HCT116 (cell line): ENCODE measurements at places on chromosomes 4 and X. TPM values are rescaled to one million over a fixed set of nuclear protein-coding genes. Genes with fewer than 3 reads are reported as not detected.
A peak's percentile ranks its signal among the peaks of the same experiment; 100 is the strongest.

- no peak for DNase-seq
- H3K27me3 ChIP-seq = no peaks in the 10 kb centered on the region
- H3K36me3 ChIP-seq = no peaks in the 10 kb centered on the region
- no peak overlapping the region for H3K27ac ChIP-seq
- no peak overlapping the region for H3K4me3 ChIP-seq
- no peaks in the 10 kb centered on the region for H3K4me1 ChIP-seq
Observed at GRCh38 chr4:3302786-3303564, 10.2 kb downstream of the RGS12 start.

- no peaks in the 10 kb centered on the region for H3K27me3 ChIP-seq
- no peak overlapping the region for H3K4me3 ChIP-seq
Observed at GRCh38 chrX:128309311-128309710, 257.1 kb upstream of the ACTRT1 start.

Gene DGAT2L6
- total RNA-seq = not detected

GRCh38 chr4:165716472-165716871 lies 156.6 kb upstream of the TLL1 start:
- H3K4me1 ChIP-seq = no peaks in the 10 kb centered on the region
- no peaks in the 10 kb centered on the region for H3K36me3 ChIP-seq
- H3K27ac ChIP-seq = no peak overlapping the region
- no peak overlapping the region for H3K4me3 ChIP-seq
- no peak for DNase-seq

DNA sequence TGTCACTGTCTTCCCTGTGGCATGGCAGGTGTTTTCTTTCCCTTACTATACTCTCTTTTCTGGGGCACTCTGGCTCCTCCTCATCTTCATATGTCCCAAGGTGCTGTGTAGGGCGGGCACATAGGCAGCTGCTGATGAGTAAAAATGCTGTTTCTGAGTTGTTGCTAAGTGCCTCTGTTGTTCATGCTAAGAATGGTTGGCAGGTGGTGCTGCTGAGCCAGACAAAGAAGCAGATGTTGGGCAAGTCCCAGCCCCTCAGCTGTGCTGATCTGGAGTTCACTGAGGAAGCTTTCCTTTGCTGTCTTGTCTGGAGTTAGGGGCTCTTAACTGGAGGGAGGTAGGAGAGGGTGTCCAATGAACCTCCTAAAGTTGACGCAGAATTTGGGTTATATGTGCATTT lies 40.6 kb downstream of the HADH start:
- no peak overlapping the region for H3K4me3 ChIP-seq
- H3K27me3 ChIP-seq = no peaks in the 10 kb centered on the region
- H3K36me3 ChIP-seq = 0 out of 2 replicates have a peak, but pooled peaks cover 4% of the 10 kb centered on the region
- H3K4me1 ChIP-seq = no peaks in the 10 kb centered on the region
- DNase-seq = peak; percentile 16

Gene CTAG1B
- not detected for total RNA-seq

GRCh38 chr4:75065909-75066308 lies 133.0 kb downstream of the PARM1 start:
- H3K27ac ChIP-seq = no peak overlapping the region
- no peaks in the 10 kb centered on the region for H3K36me3 ChIP-seq
- H3K4me3 ChIP-seq = no peak overlapping the region
- H3K4me1 ChIP-seq = no peaks in the 10 kb centered on the region

DNA sequence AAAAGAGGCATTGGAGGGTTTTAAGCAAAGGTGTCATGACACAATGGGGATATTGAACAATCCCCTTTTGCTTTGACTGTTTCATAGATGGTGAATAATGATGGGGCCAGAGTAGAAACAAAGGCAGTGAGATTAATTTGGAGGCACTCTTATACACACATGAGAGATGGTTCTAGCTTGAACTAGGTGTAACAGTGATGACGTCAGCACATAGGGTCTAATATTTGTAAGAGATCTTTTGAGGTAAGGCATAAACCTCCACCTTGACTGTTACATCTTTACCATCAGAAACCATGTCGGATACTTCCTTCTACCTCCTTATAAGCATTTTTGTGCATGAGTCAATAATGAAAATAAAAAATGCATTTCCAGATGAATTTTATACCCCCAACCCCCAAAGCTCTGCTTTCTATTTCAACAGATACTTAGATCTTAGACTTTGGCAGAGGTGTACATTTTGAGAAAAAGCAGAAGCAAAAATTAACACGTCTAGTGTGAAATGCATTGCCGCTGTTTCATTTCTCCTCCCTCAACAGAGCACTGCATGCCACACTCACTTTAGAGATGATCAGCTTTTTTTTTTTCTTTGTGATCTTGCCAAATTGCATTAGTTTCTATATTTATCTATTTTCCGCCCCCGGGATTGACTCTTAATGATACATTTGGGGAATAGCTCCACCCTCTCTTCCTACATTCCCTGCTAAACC lies 87.2 kb downstream of the HS3ST1 start:
- H3K36me3 ChIP-seq = no peaks in the 10 kb centered on the region
- no peaks in the 10 kb centered on the region for H3K27me3 ChIP-seq
- H3K4me3 ChIP-seq = no peak overlapping the region
- H3K27ac ChIP-seq = no peak overlapping the region
- DNase-seq = no peak

GRCh38 chrX:130716781-130717413 lies 186.1 kb downstream of the ENOX2 start:
- no peaks in the 10 kb centered on the region for H3K4me1 ChIP-seq
- H3K27ac ChIP-seq = no peak overlapping the region
- no peak overlapping the region for H3K4me3 ChIP-seq

Gene ATP1B4
- not detected for total RNA-seq

Gene TSPAN7
- total RNA-seq = 2.9 TPM

- peak overlapping the region; percentile 91 for H3K4me3 ChIP-seq
- no peak for DNase-seq
- H3K36me3 ChIP-seq = peaks cover 39% of the 10 kb centered on the region
Observed at GRCh38 chr4:186724864-186725468, 1.3 kb upstream of the FAT1 start.

Gene ATXN3L
- total RNA-seq = not detected

Gene TEX13D
- 0.15 TPM for total RNA-seq

Gene AFP
- 1.6 TPM for total RNA-seq

DNA sequence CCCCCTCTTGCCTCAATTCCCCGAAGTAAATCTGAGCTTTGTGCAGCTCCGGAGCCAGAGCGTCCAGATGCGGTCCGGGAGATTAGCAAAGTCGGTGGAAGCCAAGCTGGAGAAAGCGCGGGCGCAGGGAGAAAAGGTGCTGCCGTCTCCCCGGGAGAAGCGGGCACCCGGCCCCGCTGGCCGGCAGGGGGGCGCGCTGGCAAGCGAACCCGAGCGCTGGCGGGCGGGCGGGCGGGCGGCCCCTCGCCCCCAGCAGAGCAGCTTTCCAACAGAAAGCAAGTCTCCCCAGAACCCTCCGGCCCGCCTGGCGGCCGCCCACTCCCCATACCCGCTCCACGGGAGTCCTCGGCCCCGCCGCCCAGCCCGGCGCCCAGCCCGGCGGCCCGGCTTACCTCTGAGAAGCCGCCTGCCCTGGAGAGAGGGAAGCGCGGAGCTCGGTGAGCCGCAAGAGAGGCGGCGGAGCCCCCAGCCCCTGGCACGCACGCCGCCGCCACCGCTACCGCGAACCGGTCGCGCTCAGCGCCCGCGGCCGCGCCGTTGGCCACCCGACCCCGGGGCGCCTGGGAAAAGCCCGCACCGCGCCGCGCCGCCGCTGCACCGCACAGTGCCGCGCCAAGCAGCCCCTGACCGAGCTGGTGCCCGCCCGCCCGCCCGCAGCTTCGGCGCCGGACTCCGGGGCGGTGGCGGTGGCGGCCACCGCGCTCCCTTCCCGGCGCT lies 529 bp upstream of the CITED1 start:
- peak overlapping the region; percentile 51 for H3K4me3 ChIP-seq
- DNase-seq = no peak
- no peaks in the 10 kb centered on the region; the same call in 1 of the 2 replicates for H3K27me3 ChIP-seq
- peaks cover 2% of the 10 kb centered on the region; the same call in 1 of the 2 replicates for H3K4me1 ChIP-seq

- no peaks in the 10 kb centered on the region for H3K36me3 ChIP-seq
- no peak overlapping the region for H3K4me3 ChIP-seq
- no peak for DNase-seq
Observed at GRCh38 chr4:113317523-113317922, 268.1 kb downstream of the ANK2 start.

- DNase-seq = no peak
- no peaks in the 10 kb centered on the region for H3K36me3 ChIP-seq
- H3K4me3 ChIP-seq = no peak overlapping the region
- H3K27ac ChIP-seq = no peak overlapping the region
- no peaks in the 10 kb centered on the region for H3K4me1 ChIP-seq
Observed at GRCh38 chr4:8516996-8517550, 63.1 kb upstream of the GPR78 start.
